ENCODE measurements at places on chromosomes 2 and 18. TPM values are rescaled to one million over a fixed set of nuclear protein-coding genes. Genes with fewer than 3 reads are reported as not detected.

DNA sequence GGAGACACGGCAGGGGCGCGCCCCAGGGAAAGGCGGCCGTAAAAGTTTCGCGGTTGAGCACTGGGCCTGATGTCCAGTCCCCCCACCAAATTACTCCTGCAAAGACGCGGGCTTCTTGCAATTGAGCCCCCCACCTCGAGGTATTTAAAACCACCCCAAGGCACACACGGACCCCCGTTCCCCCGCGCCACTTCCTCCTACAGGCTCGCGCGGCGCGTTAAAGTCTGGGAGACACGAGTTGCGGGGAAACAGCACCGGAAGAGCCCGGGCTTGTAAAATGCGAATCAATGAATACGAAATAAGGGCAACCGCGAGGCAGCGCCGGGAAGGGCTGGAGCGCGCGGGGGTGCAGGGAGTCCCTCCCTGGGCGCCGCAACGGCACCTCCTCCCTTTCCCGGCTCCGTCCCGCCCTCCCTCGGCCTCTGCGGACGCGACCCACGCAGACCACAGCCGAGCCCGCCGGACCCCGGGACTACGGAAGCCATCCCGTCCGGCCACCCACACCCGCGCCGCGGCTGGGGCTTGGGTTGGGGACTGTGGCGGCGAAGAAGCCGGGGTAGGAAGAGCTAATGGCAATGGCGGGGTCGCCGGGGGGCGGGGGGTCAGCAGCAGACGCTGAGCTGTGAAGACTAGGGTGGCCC, 918 bp upstream of the NETO1 start:
- DNase-seq = no peak

DNA sequence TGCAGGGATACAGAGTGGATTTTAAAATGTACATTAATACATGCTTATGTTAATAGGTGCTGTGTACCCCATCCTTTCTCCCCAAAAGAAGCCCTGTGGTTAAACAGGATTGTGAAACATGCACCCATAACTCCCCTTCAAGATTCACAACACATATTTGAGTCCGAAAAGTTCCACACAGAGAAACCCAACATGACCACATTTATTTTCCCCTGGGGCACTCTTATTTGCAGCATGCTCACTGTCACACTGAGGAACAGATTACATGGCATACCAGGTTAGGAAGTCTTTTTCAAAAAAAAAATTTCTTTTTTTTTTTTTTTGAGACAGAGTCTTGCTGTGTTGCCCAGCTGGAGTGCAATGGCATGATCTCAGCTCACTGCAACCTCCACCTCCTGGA, 67.7 kb upstream of the COL5A2 start:
- no peak for DNase-seq

DNA sequence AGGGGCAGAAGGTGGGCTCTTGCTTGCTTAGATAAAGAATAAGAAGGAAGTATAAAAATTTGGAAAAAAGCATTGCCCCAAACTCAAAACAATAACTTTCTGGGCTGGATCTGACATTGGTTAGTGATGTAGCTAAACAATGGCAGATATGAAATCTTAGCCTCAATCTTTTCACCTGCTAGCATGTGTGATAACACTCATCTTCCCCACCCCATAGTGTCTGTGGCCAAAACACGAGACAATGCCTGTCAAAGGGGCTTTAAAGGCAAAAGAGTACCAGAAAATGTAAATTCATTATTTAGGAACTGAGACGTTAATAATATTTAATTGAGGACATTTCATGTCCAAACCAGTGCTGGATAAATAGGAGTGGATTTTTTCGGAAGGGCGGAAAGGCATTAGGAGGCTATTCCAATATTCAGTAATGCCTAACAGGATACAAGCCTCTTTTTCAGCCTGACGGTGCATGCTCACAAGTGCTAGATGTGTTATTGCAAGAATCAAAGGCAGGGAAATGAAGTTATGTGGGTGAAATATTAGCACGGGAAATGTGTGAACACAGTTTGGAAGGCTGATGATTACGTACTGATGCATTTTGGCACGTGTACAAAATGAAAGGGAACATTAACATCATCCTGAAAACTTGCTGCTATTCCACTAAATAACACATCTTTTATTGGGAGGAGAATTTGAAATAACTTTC, 395.7 kb downstream of the GALR1 start:
- no peak for DNase-seq

- no peak for DNase-seq
Measured at GRCh38 chr18:336713-337112, 68.9 kb upstream of the THOC1 start.

GRCh38 chr18:45349467-45349866, 265.8 kb upstream of the SLC14A2 start:
- DNase-seq = no peak

DNA sequence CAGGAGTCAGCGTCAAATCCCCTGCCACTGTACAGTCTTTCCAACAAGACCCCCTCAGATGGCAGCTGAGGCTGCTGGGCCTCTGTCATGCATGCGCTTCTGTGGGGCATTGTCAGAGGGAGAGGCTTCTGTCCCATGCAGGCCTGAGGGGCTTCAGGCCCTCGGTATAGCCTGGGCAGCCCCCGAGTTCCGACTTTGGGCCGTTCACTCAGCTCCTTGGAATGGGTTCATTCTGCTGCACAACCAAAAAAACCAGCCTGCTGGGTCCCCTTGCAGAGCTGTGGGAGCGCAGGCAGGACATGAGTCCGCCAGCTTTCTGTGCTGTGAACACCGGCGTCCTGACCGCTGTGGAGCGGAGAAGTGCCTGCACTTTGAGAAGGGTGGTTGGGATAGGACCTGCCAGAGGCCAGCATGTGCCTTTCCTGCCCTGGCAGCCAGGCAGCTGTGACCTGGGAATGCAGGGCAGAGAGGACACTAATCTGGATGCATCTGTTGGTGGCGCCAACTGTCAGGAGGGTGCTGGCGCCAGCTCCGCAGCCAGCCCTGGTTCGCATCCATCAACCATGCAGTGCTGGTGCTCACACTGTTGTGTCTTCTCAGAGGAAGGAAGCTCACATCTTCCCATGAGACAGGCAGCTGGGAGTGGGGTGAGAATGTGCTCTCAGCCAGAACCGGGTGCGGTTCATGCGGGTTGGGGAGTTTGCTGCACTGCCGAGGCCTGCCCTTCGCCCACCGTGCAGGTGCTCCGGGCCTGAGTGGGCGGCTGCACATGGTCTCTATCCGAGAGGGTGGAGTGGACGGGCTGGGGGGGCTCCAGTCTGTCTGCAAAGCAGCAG, 14.3 kb downstream of the ARHGEF4 start:
- no peak for DNase-seq

DNA sequence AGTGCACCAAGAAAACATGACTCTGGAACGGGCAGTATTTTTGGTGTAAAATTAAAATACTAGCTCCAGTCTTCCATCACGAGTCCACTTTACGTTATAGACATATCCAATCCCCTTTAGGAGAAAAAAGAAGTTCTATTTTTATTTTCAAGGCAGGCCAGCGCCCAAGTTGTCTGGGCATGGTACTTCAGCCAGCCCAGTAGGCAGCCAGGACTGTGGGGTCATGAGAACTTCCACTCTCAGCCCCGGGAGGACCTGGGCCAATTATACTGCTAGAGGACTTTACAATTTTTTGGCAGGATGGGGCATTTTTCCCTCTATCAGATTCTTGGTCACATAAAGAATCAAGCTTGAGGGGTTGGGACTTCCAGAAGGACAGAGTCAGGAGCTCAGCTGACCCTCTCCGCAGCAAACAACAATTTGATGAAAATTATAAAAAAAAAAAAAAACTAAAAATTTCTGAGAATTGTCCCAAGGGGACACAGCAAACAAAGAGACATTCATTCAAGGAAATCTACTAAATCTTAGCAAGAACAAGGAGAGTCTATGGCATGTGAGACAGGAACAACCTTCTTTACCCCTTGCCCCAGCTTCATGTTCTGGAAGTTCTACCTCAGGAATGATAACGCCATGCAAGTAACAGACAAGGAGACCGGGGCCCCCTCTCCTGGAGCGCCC, 37.3 kb upstream of the B3GNT2 start:
- DNase-seq = no peak

- DNase-seq = no peak
Measured at GRCh38 chr2:179669196-179669595, 192.2 kb downstream of the ZNF385B start.

- no peak for DNase-seq
Measured at GRCh38 chr2:8548619-8549150, 133.2 kb upstream of the ID2 start.

DNA sequence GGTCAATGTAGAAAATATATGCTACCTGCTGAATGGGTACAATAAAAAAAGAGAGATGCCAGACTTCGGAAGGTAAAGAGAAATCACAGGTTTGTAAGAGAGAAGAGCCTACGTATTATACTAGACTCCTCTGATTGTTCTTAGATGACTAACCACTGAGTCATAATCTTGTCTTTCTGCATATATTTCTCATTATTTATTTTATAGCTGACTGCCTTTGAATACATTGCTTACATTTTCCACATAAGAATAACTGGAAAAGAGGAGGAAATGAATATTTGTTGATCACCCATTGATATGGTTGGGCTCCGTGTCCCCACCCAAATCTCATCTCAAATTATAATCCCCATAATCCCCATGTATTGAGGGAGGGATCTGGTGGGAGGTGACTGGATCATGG, 90.3 kb upstream of the RAB27B start:
- DNase-seq = no peak

- no peak for DNase-seq
Measured at GRCh38 chr2:111134055-111134454, 13.3 kb downstream of the BCL2L11 start.

DNA sequence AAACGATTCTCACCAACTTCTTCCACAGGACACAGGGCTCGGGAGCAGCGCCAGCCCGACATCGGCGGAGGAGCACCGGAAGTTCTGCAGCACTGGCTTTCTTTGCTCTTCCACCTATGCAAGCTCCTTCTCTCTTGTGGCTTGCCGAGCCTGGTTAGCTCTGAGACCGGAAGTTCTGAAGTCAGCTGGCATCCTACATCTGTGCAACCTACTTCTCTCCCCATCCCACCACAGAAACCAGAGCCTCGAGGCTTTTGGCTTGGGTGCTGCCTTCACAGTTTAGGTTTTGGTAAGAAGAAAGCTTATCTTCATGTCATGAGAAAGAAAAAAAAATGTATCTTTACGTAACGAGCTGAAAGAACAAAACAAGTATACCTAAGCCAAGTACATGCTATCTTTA, 111.7 kb downstream of the ANKRD44 start:
- no peak for DNase-seq

GRCh38 chr2:6921321-6921922, 4.2 kb downstream of the RNF144A start:
- DNase-seq = no peak

GRCh38 chr18:48459465-48459864, 50.3 kb upstream of the ZBTB7C start:
- no peak for DNase-seq

- DNase-seq = no peak
Measured at GRCh38 chr2:85468704-85469349, 50.3 kb downstream of the SH2D6 start.

- no peak for DNase-seq
Measured at GRCh38 chr18:24791751-24792545, 331.5 kb downstream of the HRH4 start.

- DNase-seq = no peak
Measured at GRCh38 chr18:63887424-63887823, at the start of gene SERPINB2. TSS of gene SERPINB2 (plus strand) at chr18:63887705. CDS start at chr18:63891445, 3,740 bp downstream.

DNA sequence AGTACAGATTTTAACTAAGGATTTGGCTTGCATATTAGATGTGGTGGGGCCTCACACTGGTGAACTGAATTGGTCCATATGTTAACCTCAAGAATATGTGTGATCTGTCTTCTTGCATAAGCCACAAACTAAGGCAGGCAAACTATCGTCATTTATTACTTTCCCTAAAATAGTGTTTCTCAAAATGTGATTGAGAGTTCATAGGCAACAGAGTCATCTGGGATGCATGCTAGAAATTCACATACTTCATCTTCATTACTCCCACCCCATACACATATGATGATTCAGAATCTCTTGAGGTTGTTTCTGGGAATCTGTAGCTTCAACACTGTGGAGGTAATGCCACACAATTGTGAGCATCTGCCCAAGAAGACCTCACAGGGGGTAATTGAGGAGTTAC, 822.8 kb upstream of the CDH2 start:
- no peak for DNase-seq

- no peak for DNase-seq
Measured at GRCh38 chr18:76468345-76469304, 26.4 kb downstream of the ZNF516 start.

- no peak for DNase-seq
Measured at GRCh38 chr2:75540994-75541393, 19.7 kb downstream of the EVA1A start.

GRCh38 chr18:78911751-78912283, 67.8 kb upstream of the SALL3 start:
- no peak for DNase-seq

DNA sequence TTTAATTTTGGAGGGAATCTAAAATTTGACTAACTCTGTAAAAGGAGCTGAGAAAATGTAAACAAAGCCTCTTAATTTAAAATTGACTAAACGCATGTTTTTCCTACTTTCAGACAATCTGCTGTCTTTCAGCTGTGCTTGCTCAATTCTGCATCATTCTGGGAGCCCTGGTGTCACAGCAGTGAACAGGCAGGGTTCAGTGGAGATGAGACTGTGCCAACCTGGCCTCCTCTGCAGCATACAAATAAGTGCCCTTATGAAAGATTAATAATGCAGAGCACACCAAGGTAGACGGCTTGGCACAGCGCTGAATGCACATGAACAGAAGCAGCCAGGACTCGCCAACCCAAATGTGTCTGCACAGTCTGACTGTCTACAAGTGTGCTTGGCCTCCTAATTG, 222.0 kb upstream of the CHAC2 start:
- no peak for DNase-seq

DNA sequence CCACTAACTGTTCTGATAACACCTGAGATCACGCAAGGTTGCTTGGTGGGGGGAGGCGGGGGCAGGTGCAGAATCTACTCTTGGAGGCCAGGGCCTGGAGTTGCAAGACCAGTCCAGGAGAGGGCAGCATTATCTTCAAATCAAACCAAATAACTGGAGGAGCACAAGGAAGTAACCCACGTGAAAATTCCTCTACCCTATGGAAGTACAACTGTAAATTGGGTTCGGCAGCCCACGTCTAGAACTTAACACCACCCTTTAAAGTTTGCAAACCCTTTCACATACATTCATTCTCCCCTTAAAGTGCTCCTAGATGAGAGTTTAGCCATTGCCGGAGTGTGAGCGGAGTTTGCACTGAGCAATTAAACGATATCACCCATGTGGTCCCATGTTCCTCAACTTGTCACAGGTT, 19.6 kb upstream of the CXCR1 start:
- no peak for DNase-seq

- no peak for DNase-seq
Measured at GRCh38 chr2:96403481-96403880, 67.9 kb downstream of the NCAPH start.

DNA sequence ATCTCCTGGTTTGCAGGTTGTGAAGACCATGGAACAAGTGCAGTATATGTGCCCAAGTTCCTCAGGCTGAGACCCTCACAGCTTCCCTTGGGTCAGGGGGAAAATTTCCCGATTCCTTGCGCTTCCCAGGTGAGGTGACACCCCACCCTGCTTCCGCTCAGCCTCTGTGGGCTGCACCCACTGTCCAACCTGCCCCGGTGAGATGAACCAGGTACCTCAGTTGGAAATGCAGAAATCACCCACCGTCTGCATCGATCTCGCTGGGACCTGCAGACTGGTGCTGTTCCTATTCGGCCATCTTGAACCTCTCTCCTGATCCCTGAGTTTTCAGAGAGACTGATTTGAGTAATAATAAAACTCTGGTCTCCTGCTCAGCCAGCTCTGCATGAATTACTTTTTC, 30.6 kb downstream of the CHCHD5 start:
- DNase-seq = no peak

The ACAA2 gene
- 77.5 TPM for polyA plus RNA-seq

The LBX2 gene
- polyA plus RNA-seq = 1.2 TPM

The SCYGR4 gene
- not detected for polyA plus RNA-seq

The AMER3 gene
- polyA plus RNA-seq = not detected

The CDK15 gene
- 0.99 TPM for polyA plus RNA-seq

The RPL37A gene
- 4,827 TPM for polyA plus RNA-seq
